ENCODE measurements at places on chromosomes 7 and 10.

- no peak for DNase-seq
These were observed 87.4 kb upstream of the DDC start for GRCh38 chr7:50652400-50653125.

DNA sequence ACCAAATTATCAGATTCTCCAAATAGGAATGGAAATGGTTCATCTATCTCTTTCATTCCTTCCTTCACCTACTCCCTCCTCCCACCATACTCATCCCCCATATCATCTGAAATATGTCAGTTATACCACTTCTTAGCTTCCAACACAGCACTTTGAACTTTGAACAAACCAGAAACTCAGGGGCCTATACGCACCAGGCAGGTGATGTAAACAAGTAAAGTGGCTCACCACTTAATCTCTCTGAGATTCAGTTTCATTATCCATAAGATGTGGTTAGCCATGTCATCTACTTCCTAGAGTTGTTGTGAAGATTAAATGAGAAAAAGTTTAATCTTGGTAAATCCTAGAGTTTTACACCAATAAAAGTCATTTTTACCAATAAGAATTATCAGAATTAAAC lies 65.9 kb upstream of the LRRN3 start:
- DNase-seq: no peak

GRCh38 chr7:24715661-24716479 lies 41.4 kb downstream of the GSDME start:
- no peak for DNase-seq

DNA sequence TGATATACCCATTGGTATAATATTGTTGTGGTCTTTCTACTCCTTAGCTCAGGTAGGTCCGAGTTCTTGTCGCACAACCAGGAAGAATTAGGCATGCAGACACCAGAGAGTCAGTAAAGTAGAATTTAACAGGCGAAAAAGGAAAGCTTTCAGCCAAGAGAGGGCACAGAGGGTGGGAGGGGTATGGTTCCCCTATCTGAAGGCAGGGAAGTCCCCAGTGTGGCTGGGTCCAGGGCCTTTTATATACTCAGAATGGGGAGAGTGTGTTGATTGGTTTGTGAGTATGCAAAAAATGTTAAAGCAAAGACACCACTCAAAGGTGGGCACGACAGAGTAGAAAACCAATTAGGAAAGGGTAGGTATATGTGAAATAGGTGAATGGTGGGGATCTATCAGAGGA lies 53.9 kb downstream of the IMMP2L start:
- DNase-seq: no peak

DNA sequence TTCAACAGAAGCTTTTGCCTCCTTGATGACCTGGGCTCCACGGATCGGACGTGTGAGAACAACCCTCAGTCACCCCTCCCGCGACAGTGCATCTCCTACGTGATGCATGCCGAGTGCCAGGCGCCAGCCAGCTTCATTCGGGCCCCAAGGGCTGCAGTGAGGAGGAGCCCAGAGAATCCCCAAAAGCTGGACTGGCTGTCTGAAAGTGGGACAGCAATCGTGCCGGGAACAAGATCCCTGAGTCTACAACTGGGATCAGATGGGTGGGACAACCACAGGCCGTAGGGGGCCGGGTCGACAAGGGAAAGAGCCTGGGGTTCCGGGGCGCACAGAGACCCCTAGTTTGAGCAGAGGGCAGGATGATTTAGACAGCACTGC lies 27.2 kb downstream of the EBF3 start:
- no peak for DNase-seq

GRCh38 chr10:49330127-49330665 lies 31.2 kb downstream of the C10orf71 start:
- DNase-seq: no peak

DNA sequence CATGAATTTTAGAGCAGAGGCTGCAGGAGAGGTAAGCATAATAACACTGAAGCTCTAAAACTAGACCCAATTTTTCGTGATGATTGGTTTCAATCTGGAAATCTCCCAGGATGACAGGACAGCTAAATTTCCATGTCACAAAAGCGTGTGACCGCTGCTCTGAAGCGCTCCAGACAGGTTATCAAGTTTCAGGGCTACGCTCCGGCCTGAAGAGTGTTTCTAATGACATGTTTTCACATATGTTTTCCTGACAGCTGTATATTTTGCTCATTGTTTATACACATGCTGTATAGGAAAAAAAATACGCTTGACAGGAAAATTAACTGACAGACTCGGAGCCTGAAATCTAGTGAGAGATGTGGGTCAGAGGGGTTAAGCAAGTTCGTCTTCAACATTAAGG lies 219.8 kb upstream of the BMPER start:
- no peak for DNase-seq

- DNase-seq: no peak
These were observed 199.9 kb downstream of the EVX1 start for GRCh38 chr7:27442455-27442854.

DNA sequence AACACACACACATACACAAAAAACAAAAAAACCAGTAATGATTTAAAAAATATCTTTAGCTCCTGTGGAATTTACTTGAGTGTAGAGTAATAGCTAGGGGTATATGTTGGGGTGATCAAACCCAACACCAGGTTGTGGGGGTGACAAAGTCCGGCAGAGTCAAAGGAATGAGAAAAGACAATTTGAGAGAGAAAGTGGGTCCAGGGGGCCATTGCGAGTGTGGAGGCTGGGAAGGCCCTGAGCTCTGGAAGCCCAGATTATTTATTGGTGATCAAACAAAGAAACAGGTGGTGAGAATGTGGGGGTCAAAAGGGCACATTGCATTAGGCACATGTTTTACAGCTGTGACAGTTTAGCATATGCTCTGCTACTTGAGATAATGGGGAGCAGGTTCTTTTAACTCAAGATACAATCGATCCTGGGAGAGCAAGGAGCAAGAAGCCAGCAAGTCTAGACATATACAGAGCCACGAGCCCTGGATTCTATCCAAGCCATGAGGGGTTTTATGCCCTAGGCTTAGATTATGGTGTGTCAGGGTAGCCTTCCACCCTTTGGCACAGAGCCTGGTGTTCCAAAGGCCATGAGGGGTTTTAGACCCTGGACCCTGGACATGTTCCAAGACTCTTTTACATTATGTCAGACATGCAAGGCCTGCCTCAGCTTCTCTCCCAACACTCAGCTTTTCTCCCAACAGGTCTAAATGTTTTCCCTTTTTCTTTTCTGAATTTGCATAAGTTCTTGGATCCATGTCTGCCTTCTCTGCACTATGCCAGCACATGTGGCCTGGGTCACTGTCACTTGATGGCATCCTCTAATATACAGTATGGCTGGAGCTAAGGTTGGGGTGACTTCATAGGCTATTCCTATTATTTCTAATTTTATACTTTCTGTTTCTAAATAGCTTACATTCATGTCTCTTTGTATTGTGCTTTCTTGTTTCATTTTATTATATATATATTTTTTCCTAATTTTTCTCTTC lies 48.6 kb upstream of the MKI67 start:
- no peak for DNase-seq

- no peak for DNase-seq
These were observed 249.1 kb upstream of the PITRM1 start for GRCh38 chr10:3421537-3422257.

DNA sequence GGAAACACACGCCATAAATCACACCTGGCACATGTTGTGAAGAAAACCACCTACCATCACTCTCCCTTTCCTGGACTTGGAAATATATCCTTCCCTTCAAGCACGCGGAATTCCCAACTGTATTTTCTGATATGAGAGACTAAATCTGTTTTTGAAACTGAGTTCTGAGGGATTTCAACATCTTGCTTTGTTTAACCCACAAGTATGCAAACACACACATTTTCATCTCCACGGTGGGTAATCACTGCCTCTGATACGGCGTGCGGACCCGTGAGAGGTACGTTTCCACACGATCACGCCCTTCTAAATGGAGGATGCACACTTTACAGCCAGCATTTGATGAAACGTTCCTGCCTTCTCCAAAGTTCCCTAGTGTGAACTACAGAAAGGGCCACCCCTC lies 83.4 kb downstream of the ZRANB1 start:
- DNase-seq: no peak

All from stimulated activated naive CD4-positive, alpha-beta T cell treated with Interleukin-2 at 50 U/mL for 16 hours (primary cell).